ENCODE measurements at places on chromosomes 4 and X.
A peak's percentile ranks its signal among the peaks of the same experiment; 100 is the strongest.

DNA sequence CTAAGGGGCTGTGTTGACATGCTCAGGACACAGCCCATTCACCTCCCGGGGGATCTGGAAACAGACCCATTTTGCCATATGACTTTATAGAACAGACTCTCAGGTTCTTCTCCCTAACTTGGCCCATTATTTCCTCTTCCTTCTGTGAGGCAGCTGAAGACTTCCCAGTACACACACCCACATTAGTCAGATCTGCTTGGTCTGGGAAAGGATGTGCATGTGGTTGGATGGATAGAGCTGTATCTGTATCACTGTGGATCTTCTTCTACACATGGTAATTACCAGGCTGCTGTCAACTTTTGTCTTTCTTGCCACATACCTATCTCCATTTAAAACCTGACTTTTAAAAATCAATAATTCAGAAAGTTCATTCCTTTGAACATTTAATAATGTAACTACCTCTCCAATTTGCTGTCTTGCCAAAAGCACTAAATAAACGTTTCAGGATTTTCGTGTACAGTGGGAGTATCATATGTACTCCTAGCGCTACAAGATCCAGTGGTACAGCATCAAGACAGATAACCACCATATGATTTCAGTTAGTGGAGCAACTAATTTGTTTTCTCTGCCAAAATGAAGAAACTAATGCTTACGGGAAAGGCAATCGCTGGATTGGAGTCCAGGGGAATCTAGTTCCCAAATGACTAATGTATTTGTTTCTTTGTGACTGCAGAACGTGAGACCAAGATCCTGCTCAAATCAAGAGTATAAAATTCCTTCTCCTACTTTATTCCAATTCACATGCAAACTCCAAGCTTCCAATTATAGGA lies 134.1 kb upstream of the MAP3K15 start:
- no peak for DNase-seq

DNA sequence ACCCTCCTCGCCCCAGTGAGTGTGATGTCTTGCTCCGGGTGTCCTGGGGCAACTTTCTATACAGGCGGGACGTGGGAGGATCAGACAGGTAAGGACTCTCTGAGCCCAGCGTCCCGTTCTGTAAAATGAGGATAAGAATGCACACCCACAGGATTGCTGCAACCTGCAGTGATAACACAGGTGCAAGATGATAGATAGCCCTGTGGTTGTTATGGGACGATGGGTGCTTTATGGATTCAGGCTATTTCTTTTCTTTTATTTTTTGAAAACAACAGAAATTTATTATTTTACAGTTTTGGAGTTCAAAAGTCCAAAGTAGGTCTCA lies 28.6 kb downstream of the BEX3 start:
- no peak for DNase-seq

DNA sequence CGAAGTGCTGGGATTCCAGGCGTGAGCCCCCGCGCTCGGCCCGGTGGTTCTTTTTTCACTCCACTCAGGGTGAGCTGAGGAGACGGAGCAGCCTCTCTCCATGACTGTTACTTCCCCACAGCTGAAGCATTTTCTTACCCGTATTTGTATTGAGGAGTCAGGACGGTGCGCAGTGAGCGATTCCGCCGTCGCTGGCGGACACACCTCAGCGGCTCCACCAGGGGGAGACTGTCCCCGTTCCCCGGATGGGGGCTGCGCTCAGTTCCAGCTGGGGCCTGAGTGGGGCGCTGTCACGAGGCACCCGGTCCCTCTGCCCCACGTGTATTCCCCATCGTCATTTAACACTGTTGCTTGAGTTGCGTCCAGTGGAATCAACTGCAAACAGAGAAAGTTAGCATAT lies 844.0 kb upstream of the FRG1 start:
- DNase-seq: peak; percentile 73

DNA sequence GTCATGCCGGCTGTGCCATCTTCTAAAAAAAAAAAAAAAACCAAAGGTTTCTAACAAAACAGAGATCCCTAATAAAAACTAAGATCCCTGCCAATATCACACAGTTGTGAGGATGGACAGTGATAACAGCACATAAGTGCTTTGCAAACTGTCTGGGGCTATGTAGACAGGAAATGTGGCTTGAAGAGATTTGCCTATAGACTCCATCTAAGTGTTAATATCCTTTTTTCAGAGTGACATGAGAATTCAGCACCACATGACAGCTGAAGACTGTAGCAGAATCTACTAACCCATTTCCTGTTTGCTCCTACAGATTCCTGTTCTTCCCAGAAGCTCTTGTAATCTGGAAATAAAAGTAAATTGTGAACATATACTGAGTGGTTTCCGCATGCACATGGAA lies 215.4 kb downstream of the KDR start:
- no peak for DNase-seq

DNA sequence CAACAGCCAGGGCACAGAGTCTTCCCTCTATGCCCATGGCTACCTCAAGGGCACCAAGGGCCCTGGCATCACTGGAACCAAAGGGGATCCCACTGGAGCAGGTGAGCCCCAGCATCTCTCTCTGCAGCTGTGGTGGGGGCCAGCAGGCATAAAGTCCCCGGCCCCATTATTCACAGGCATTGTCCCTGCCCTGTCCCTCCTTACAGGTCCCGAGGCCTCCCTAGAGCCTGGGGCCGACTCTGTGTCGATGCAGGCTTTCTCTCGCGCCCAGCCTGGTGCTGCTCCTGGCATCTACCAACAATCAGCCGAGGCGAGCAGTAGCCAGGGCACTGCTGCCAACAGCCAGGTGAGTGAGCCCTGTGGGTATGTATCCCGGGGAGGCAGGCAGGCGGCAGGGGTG lies 12.3 kb upstream of the UBA1 start:
- DNase-seq: peak; percentile 15

GRCh38 chrX:9465380-9466123 lies 694 bp downstream of the TBL1X start:
- peak; percentile 66 for DNase-seq

DNA sequence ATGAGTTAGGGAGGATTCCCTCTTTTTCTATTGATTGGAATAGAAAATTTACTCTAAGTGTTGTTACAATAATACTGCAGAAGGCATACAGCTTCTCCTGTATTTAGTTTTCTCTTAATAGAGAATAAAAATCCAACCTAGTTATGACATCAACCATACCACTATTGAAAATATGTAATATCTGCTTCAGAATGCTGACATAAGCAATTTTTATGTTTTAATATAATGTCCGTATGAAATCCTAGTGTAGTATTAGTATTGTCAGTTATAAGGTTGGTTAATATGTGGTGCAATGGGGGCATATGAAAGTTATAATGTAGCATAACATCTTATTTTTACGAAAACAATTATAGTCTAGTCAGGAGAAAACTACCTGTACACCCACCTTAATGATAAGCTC lies 68.2 kb downstream of the HEPH start:
- no peak for DNase-seq

DNA sequence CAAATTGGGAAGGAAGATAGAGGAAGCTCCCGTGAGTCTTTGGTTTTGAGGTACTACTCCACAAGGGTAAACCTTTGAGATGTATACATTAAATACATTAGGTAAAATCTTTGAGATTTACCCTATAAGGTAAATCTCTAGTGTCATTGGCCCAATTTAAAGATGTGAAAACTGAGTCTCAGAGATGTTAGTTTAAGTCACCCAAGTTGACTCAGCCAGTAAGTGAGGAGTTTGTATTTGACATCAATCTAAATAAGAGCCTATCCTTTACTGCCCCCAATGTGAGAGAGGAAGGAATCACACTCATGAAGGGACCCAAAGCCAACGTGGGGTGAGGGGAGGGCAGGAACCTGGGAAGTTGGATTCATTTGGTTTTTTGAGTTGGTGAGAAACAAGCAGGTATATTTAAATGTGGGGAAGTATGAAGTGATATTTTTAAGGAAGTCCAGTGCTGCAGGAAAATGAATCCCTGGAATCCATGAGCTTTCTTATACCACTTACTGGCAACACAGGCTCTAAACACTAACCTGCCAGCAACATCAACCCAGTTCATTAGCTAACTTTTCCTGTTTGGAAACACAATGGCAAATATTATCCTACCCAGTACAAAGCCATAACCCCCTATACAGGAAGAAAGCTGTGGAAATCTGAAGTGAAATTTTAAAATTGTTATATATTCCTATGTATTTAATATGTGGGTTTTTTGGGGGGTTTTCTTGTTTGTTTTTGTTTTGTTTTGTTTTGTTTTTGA lies 55.3 kb downstream of the PALLD start:
- no peak for DNase-seq

- DNase-seq: no peak
Observed at GRCh38 chr4:100962698-100963097, 384.6 kb downstream of the PPP3CA start.

DNA sequence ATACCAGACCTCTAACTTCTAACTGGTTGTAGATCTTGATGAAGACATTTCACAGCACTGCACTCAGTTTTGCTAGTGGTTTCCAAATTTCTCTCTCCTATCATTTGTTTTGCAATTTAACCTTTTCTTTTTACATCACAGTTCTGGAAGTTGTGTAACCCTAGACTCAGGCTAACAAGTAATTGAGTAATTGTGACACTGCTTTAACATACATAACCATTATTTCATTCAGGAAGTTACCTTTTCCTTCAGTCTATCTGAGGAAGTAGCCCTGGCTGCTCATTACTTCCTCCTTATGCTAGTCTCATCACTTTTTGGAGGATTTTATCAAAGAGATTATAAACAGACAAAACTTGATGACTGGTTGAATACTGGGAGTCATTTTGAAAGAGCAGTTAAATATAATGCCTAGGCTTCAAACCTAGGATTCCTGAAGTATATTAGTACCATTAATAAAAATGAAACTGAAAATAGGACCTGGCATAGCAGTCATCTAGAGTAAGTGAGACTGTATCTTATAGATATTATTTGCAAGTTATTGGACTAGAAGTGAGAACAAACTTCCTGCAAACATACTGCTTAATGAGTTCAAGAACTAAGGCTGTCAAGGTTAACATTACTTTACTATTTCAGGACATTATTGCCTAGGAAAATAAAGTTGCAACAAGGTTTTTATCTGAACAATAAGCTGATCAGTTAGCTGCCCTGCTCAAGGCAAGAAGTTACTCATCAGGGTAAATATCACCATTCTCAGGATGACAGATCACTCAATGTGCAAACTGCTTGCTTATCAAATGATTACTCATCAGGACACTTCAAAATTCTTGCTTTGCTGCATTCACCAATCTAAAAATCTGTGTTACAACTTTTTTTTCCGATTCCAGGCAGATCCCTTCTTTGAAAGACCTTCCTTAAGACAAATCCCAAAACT lies 25.6 kb upstream of the TEX13C start:
- no peak for DNase-seq
